Lower leg skin (tissue), 4 donors: ENCODE measurements at places on chromosomes 3 and 15. TPM values are rescaled to one million over a fixed set of nuclear protein-coding genes. Genes with fewer than 3 reads are reported as not detected.

DNA sequence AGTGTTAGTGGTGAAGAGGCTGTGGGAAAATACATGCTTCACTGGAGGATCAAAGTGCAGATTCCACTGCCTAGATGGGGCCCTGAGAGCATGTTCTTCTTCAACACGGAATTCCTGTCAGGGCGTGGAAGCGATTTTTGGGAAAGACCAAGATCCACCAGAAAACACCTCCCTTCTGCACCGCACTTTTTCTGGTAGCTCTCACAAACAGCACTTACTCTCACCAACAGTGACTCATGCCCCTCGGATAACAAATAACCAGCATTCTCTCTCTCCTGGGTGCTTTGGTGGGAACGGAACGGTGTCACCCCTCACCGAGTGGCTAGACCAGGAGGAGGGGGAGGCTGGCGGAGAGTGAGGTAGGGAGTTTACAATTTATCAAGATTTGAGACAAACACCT lies 40.1 kb downstream of the ADAMTSL3 start:
- DNase-seq = no peak

PLAAT1 gene
- 7.1 TPM for total RNA-seq

GRCh38 chr3:183313351-183313750 lies 60.3 kb downstream of the B3GNT5 start:
- no peak for DNase-seq

HPS3 gene
- 11.3 TPM for total RNA-seq

BOC gene
- total RNA-seq = 61.3 TPM

DNA sequence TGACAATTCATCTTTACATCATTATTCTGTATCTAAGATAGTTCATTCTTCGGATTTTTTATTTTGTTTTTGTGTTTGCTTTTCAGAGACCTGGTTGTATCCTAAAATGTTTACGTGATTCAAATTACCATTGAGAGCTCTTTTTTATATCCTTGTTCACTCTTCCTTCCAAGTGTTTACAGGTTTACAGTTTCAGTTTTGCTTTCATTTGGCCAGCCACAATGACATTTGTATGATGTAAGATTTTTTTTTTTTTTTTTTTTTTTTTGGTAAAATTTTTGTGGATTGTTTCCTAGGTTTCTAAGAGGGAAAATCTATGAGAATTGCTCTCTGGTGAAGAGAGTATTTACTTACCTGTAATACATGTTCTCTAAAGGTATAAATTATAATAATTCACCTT lies 55.0 kb downstream of the SETD5 start:
- no peak for DNase-seq

DNA sequence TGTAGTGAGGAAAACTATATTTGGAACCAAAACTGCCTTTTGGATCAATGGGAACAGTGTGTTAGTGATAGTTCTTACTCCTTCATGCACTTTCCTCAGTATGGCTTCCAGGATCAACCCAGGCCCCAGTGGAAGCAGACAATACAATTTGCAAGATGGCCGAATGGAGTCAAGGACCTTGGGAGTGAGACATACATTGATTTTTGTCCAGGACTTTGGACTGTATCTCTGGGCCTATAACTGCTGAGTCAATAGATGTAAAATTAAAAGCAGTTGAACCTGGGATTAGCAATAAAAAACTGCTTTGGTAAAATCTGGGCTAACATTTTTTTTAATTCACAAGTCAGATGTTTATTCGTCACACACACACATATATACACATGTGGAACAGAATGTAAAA lies 1.8 kb downstream of the ARRDC4 start:
- DNase-seq = no peak

DNA sequence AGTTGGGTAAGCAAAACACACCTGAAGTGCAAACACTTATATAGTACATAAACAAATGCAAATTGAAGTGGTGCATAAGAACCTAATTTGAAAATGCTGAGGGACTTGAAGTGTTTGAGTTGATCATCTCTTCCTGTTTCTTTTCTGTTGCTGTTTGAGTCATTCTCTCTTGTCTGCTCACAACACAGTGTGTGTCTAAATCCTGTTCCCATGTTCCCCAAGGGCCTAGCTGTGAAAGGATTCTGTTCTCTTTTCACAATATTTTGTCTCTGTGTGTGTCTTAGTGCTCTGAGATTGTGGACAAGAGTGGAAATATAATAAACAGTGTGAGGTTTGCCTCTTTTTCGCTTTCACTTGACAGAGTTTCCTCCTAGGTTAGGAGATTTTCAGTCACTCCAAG lies 6.1 kb downstream of the CD96 start:
- DNase-seq = no peak

GRCh38 chr3:141372656-141373055 lies 4.4 kb downstream of the ZBTB38 start:
- no peak for DNase-seq

GRCh38 chr3:180615954-180616353 lies 14.0 kb downstream of the TTC14 start:
- DNase-seq = no peak

DNA sequence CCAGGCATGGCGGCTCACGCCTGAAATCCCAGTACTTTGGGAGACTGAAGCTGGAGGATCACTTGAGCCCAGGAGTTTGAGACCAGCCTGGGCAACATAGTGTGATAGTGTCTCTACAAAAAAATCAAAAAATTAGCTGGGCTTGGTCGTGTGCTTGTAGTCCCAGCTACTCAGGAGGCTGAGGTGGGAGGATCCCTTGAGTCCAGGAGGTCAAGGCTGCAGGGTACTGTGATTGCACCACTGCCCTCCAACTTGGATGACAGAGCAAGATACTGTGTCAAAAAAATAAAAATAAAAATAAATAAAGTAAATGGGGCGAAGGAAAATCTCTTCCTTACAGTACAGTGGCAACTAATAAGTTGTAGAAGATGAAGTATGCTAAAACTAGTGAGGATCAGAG lies 29.6 kb downstream of the LSM3 start:
- no peak for DNase-seq

- no peak for DNase-seq
Observed at GRCh38 chr3:152688313-152688712, 146.6 kb upstream of the P2RY1 start.

SSUH2 gene
- total RNA-seq = not detected

DNA sequence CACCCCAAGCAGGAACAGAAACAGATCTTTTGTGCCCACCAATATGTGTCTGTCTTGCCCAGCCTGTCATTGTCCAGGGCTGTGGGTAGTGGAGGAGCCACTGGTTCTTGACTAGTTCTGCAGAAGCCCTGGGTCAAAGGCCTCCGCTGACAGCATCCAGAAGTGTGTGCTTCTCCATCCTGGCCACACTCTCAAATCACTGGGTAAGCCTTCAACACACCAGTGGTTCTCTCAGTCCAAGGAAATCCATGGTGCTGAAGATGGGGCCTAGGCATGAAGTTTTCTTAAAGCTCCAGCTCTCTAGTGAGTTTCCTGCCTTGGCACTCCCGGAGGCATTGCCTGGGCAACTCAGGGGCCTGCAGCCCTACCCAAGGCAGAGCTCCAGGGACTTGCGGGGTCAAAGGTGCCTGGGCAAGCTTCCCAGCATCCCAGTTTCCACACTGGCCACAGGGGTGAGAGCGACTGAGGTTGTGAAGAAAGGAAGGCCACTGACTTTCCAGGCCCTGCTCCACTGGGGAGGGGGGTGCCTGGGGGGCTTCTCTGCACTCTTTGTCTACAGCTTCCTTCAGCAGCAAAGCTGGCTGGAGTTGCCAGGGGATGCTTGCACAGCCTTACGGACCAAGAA lies 37.9 kb upstream of the RPL32 start:
- no peak for DNase-seq

- no peak for DNase-seq
Observed at GRCh38 chr3:193403307-193403706, 24.8 kb upstream of the ATP13A5 start.
